Lung (tissue), 17 donors: ENCODE measurements at places on chromosomes 7 and 10.

DNA sequence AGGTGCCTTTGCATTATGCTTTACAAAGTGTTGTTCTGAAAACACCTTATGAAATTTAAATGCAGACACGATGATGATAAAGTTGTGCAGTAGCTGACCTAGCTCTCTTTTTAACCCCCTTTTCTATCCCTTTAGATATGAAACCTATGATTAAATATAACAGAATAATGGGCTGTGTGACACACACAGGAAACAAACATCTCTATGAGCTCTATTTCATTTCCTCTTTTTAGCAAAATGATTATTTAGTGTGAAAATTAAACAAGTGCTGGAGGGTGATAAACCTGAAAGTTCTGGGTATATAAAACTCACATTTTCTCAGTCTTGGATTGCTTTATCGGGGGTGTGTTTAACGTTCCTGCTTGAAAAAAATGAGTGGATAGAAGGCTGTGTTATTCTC, 1310.5 kb upstream of the CELF2 start:
- DNase-seq, result no peak

DNA sequence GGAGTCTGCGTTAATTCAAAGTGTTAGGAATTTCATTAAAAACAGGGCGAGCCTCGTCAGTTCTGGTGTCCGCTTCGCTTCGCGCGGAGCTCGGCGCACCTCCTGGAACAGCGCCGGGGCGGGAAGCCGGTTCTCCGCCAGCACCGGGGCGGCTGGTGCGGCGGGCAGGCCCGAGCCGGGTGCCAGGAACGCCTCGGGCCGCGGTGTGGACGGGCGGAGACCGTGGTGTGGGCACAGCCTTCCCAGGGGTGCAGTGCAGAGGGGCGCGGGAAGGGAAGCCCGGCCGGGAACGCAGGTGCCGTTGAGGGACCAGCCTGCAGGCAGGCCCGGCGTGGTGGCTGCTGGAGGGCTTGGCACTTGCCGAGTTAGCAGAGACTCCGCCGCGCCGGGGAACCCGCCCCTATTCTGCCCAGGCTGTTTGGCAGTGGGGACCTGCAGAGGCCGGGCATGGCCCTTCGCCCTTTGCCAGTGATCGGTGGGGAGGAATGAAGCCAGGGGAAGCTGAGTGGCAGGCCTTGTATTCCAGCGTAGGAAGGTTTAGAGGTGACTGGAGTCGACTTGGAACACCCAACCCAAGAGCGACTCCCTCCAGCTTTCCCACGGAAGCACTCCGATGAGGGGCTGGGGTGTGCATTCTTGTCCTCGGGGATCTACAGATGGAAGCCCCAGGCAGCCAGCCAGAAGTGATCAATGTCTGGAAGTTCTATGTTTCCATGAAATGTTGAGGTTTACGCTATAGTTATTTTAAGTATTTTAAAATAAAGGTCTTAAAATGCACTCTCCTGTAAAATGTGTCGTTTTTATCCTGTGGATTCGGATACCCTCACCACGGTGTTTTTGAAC, 945 bp upstream of the RHEB start:
- DNase-seq, result peak; percentile 25

DNA sequence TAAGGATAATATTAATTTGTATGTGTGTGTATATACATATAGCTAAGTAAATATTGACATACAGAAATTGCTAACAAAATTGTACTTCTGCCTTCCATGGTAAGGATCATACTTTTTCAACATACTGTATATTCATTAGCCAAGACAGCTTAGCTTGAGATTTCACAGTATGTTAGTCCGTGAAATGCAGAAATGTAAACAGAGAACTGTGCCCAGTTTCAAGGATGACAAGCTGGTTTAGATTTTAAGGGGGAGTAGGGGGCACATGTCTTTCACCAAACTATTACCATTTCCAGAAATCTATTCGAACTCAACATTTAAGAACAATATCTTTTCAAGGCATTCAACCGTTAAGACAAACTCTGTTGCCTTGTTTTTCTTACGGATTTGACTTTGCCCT, 182.2 kb downstream of the SORCS1 start:
- DNase-seq, result peak; percentile 21

DNA sequence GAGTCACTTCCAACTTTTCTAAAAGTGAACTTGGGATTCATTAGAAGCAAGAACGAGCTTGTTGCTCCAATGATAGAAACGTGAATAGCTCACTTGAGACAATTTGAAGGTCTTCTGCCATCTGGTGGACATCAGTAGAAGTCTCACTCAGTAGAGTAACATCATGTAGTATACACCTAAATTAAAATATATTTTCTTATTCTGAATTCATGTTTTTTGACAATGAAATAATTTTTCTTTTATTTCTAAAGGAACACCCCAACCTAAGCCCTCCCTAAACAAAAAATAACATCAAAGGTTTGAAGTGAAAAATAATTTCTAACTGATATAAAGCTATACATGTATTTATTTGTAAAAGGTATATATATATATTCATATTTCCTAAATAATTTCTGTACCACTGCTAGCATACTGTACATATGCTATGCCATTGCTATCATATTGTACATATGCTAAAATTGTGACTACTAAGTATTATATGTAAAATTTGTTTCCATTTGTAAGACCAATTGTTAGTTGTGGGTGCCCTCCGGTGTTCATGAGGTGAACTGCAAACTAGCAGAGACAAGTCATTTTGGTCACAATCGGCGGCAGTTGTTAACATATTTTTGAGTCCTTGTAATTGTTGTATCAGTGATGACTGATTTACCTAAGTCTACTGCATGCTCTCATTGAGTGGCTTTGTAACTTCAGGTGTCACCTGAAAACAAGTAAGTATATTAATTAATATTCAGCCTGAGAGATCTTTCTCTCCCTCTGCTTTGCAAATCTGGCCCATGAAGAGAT, 121.9 kb downstream of the PTPRZ1 start:
- DNase-seq, result peak; percentile 89

DNA sequence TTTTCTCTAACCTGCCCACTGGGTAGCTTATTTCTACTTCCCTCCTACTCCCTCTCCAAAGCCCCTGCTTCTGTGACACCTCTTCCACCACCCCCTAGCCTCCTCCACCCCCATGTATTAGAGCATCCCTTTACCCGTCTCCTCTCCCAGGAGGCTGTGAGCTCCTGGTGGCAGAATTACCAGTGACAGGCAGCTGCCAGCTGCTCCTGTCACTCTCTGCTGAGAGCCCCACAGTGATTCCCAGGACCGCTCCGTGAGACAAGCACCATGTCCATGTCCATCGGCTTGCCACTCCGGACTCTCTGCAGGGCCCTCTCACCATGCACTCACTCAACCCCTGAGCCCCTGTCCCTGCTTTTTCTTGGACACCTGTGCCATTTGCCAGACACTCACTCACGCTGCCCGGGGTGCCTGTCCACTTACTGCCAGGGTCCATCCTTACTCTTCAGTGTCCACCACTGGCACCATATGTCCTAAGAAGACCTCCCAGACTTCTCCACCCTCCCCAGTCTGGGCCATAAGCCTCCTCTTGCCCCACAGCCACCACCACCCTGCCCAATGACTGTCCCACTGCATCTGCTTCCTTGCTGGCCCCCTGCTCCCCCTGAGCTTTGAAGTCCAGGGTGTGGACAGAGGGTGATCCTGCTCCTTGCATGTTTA, 9.8 kb downstream of the WDFY4 start:
- no peak for DNase-seq

- DNase-seq, result no peak
Observed at GRCh38 chr7:71618278-71618677, 486.3 kb downstream of the GALNT17 start.

- no peak for DNase-seq
Observed at GRCh38 chr7:68629-69028, 123.7 kb upstream of the FAM20C start.

- no peak for DNase-seq
Observed at GRCh38 chr7:88363249-88363648, 56.6 kb upstream of the STEAP4 start.

DNA sequence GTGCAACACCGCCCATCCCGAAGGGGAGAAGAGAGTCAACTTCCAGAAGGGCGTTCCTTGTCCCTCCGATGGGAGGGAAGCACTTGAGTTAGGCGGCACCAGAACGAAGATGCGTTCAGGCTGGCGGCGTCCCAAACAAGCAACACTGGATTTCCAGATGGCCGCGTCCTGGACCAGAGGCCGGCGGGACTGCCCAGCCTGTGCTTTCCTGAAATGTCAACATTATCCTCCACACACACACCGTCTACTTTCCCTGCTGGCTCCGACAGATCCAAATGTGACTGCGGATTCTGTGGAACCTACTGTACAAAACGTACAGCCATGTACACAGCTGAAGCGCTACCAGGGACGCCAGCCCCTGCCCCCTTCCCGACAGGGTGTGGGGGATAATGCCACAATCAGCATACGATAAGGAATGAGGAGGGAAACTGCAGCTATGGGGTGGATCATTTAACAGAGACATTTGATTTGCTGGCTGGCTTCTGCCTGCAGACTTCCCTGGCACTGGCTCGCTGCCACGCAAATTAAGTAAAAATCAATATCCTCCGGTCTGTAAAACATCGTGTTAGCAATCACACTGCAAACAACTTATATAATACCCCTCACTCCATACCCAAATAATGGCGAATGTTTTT, 82.1 kb downstream of the ZRANB1 start:
- peak; percentile 50 for DNase-seq

DNA sequence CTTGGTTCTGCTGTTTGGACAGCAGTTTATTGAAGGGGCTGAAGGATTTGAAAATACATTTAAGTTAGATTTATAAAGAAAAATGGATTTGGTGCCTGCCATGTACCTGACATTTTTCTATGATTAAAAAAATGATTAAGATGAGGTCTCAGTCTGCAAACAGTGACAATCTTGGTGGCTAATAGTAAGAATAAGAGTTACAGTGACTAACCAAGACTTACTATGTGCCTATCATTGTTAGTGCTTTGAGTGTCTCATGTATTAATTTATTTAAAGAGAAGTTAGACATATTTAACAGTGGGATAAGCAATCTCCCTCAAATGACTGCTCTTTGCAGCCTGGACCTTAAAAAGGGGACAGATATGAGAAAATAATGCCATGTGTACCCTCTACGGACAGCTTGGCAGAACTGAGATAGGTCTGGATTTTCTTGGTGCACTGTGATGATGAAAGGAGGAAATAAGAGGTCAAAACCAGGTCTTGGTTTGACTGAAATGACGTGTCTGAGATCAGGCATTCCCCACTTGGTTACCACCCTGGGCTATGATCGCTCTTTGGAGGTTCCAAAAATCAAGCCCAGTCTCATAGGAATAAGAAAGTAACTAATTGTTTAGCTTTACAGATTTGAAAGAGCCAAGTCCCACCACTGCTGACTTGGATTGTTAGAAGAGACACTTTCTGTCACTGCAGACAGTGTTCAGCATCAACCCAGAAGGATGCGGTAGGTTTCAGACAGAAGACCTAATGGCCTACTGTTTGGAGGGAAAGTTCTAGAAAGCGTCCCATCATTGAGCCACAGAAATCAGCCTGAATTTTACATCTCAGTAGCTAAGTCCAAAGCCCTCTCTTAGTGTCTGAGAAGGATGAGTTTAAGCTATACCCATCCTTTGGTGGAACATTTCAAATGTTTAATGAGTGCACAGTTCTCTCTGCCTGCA, 2.1 kb downstream of the CASP7 start:
- DNase-seq, result no peak

- DNase-seq, result peak; percentile 45
Observed at GRCh38 chr7:14834883-14835282, 67.7 kb downstream of the DGKB start.

- DNase-seq, result no peak
Observed at GRCh38 chr7:1562116-1562515, 6.1 kb upstream of the TMEM184A start.

DNA sequence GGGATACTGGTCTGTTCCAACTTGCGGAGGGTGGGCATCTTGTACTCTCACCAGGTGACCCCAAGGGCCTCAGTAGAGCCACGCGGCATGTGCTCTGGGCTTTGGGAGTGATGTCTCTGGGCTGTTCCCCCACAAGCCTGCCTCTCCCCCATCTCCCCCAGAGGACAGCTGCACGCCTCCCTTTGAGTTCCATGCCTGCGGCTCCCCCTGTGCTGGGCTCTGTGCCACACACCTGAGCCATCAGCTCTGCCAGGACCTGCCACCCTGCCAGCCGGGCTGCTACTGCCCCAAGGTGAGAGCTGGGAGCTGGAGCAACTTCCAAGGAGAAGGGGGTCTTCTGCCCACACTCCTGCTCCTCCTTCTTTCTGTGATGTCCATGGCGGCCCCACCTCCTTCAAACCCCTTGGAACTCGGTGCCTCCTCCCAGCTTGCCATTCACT, 15.0 kb upstream of the ZNF862 start:
- no peak for DNase-seq

- DNase-seq, result no peak
Observed at GRCh38 chr7:73681031-73681430, 2.2 kb downstream of the DNAJC30 start.

DNA sequence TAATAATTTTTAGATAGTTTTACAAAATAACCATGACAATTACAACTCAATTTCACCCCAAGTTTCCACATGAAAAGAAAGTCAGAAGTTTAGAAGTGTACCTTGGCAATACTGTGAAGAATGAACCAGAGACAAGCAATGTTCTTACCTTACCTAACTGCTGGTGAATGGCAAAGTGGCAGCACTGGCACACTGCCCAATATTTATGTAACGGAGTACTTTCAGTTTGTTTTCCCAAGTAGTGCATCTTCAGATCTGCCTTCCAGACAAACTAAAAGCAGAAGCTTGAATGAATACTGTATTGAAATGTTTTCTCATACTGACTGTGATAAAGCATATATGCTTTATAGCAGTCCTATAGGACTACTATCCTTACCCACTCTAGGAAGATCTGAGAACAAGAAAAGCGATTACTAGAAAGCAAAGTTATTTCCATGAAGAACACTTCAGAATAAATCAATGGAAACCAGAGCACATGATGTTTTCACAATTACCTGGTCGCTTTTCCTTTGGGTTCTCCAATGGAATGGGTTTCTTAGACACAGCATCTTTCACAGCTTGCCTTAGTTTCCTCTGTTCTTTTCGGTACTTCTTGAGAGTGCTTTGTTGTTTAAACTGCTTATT, 1.5 kb downstream of the NOC3L start:
- no peak for DNase-seq

- peak; percentile 70 for DNase-seq
Observed at GRCh38 chr10:124063750-124064603, 29.4 kb downstream of the CHST15 start.

DNA sequence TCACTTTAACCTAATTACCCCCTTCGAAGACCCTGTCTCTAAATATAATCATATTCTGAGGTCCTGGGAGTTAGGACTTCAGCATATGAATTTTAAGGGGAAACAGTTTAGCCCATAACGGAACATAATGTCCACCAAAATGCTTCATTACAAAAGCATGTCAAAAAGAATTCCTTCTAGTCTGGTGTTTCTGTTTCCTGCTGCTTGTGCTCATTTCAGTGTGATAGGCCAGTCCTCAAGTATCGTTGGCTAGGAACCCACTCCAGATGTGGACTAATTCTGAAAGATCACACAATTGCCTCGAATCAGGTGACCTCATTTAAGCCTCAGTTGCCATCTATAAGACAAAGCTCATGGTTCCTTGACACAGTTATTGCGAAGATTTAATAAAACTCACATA, 29.6 kb downstream of the INPP5F start:
- no peak for DNase-seq

DNA sequence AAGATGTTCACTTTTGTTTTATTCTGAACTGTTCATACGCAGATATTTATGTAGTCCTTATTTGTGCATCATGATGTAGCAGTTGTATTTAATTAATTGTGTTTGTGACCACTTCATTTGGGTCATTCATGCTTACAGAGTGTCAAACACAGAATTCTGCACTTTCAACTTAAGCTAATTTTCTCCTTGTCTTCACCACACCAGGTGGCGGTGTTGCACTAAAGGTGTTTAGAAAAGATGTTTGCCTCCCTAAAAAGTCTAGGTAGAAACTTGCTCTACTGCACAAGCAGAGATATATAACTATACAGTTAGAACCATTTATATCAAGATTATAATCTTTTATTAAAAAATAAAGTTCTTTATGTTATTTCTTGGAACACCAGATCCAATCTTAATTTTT, 1.3 kb upstream of the TAS2R38 start:
- DNase-seq, result peak; percentile 22
